ENCODE measurements at places on chromosomes 12 and 14. TPM values are rescaled to one million over a fixed set of nuclear protein-coding genes. Genes with fewer than 3 reads are reported as not detected.
A peak's percentile ranks its signal among the peaks of the same experiment; 100 is the strongest.

GRCh38 chr14:94594441-94594840 is 13.2 kb downstream of the SERPINA5 start:
- DNase-seq: no peak
- no peak overlapping the region for H3K27ac ChIP-seq
- no peaks in the 10 kb centered on the region for H3K36me3 ChIP-seq
- H3K27me3 ChIP-seq: no peaks in the 10 kb centered on the region
- H3K4me1 ChIP-seq: peaks cover 47% of the 10 kb centered on the region

Gene REP15
- 1.0 TPM for total RNA-seq

- no peak overlapping the region for H3K27ac ChIP-seq
- no peaks in the 10 kb centered on the region for H3K36me3 ChIP-seq
- no peaks in the 10 kb centered on the region for H3K27me3 ChIP-seq
- DNase-seq: peak; percentile 78
Measured at GRCh38 chr12:47651368-47652254, 54.2 kb downstream of the RPAP3 start.

Gene SLC25A21
- 16.0 TPM for total RNA-seq

Gene BBS10
- total RNA-seq: 9.0 TPM

DNA sequence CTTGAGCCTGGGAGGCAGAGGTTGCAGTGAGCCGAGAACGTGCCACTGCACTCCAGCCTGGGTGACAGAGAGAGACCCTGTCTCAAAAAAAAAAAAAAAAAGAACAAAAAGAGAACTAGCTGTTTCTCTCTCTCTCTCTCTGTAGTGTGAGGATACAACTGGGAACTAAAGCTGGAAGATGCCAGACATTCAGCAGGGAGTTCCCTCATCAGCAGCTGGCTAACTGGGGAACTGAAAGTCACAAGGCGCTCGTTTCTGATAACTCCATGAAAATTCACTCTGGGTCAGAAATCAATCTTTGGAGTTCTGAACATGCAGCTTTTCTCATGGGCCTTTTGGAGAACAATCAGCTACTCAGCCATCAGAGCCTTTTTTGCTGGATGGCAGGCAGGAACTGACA is 43.5 kb upstream of the MAP1LC3B2 start:
- peak; percentile 41 for DNase-seq
- no peak overlapping the region for H3K27ac ChIP-seq
- no peaks in the 10 kb centered on the region for H3K4me1 ChIP-seq
- no peaks in the 10 kb centered on the region for H3K27me3 ChIP-seq

DNA sequence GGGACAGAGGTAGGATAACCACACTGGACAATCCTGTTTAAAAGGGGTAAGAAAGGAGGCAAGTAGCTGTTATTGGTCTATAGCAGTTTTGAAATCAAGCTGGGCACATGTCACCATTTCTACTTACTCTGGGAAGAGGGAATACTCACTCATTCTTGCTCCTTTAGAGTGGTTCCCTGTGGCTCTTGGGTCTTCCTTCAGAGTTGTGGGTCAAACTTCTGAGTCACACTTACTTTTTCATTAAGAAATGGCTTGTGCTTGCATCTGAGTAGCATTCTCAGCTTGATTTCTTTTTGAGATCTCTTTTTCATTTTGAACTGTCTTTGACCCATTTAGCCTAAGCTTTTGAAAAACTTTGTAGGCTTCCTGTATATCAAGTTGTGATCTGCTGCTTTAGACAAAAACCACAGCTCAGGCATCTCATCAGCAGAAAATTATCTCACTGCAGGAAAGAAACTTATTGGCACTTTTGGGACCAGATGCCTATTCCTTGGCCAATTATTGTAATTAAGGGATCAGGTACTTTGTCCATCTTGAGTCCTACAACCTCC is 122.2 kb downstream of the AEBP2 start:
- no peaks in the 10 kb centered on the region for H3K27me3 ChIP-seq
- no peaks in the 10 kb centered on the region for H3K4me1 ChIP-seq
- no peak for DNase-seq
- no peak overlapping the region for H3K27ac ChIP-seq

DNA sequence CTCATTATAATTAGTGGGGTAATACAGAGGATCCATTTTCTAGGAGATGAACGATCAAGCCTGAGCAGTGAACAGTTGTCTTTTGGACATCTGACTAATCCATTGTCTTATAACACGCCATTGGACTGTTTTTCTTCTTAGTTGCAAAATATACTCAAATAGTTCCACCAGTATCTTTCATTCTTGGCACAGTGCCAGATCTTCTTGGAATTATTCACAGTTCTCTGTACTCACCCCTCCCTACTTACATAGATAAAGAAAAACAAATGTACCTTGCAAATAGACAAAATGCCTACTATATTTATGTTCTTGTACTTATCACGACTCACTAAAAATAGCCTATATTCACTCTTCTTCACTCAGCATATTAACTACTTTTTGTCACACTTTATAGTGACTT is 3.8 kb downstream of the CBLN3 start:
- no peak overlapping the region for H3K4me3 ChIP-seq
- peak overlapping the region; percentile 51 for H3K27ac ChIP-seq
- H3K36me3 ChIP-seq: no peaks in the 10 kb centered on the region
- H3K27me3 ChIP-seq: no peaks in the 10 kb centered on the region
- DNase-seq: no peak

Gene LRTM2
- total RNA-seq: 0.43 TPM

DNA sequence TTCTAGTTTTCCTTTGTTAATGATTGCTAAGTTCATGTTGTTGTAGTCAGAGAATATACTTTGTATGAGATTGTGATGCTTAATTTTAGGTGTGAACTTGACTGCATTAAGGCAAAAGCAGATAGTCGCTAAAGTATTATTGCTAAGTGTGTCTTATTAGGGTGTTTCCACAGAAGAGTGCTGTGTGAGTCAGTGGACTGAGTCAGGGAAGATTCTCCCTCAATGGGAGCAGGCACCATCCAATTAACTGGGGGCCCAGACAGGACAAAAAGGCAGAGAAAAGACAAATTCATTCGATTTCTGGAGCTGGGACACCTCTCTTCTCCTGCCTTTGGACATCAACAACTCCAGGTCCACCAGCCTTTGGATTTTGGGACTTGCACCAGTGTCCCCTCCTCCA is 48.5 kb downstream of the BAZ1A start:
- H3K4me3 ChIP-seq: no peak overlapping the region
- H3K4me1 ChIP-seq: no peaks in the 10 kb centered on the region
- H3K27ac ChIP-seq: no peak overlapping the region
- H3K36me3 ChIP-seq: no peaks in the 10 kb centered on the region

All from testis (tissue), 5 donors.